ENCODE measurements at places on chromosomes 16 and 17. TPM values are rescaled to one million over a fixed set of nuclear protein-coding genes. Genes with fewer than 3 reads are reported as not detected.
A peak's percentile ranks its signal among the peaks of the same experiment; 100 is the strongest.

- DNase-seq = no peak
Measured at GRCh38 chr17:7042501-7043181, 1.3 kb downstream of the SLC16A11 start.

CDYL2 gene
- total RNA-seq = 1.7 TPM

HLF gene
- total RNA-seq = 12.9 TPM

ABCA3 gene
- 4.9 TPM for total RNA-seq

TMEM220 gene
- 4.9 TPM for total RNA-seq

TMC8 gene
- total RNA-seq = 7.8 TPM

KRT17 gene
- total RNA-seq = 13.0 TPM

- no peak for DNase-seq
Measured at GRCh38 chr16:892536-893255, 78.1 kb downstream of the LMF1 start.

- DNase-seq = no peak
Measured at GRCh38 chr16:86503830-86504229, 6.5 kb upstream of the FOXF1 start.

DNA sequence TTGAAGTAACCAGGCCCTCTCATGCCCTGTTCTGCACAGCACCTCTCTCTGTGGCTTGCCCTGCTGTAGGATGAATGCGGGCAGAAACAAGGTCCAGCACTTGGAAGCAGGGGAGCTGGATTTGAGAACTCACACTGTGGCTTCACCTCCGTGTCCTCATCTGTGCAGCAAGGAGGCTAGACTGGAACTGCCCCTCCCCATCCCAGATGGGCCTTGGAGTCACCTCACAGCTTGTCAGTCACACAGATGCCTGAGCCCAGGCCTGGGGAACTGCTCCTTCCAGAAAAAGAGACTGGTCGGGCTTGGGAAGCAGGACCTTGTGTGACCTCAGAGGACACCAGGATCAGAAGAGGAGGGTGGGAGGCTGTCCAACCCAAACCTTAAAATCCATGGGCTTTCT lies 180.8 kb downstream of the CCT6B start:
- DNase-seq = no peak

DNA sequence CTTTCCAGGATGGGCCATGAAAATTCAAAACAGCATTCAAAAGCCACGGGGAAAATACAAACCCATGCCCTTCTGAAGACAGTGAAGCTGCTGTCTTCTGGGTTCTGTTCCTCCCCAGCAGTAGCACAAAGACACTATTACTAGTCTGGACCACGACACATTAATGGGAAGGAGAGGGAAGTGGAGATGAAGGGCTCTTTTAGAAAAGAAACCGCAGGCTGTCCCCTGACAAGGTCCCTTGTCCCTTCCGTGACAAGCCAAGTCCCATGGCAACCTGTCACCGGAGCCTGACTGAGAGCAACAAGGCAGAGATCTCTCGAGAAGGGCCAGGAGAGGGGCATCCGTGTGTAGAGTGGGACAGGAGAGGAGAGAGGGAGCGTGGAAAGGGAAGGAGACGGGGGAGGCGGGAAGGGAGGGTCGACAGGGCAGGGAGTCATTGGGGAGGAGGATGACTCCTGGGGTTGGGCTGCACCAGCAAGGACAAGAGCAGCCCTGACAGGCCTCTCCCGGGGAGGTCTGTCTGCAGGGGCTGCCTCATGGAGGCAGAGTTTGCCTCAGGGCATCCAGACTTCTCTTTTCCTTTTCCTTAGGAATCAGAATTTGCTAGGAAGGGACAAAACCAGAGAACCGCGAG lies 436.2 kb downstream of the SLC39A11 start:
- DNase-seq = no peak

DNA sequence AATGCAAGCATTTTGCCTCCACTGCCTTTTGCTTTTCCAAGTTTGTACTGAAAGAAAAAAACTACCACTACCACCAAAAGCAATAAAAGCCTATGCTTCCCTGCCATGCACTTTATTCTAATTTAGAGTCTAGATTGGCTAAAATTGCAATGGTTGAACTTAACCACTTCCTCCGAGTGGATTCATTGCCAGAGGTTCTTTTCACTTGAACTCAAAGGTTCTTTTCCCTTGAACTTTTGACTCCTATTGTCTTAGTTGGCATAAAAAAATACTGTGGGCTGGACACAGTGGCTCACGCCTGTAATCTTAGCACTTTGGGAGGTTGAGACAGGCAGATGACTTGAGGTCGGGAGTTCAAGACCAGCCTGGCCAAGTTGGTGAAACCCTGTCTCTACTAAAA lies 319.8 kb upstream of the GOT2 start:
- DNase-seq = no peak

DNA sequence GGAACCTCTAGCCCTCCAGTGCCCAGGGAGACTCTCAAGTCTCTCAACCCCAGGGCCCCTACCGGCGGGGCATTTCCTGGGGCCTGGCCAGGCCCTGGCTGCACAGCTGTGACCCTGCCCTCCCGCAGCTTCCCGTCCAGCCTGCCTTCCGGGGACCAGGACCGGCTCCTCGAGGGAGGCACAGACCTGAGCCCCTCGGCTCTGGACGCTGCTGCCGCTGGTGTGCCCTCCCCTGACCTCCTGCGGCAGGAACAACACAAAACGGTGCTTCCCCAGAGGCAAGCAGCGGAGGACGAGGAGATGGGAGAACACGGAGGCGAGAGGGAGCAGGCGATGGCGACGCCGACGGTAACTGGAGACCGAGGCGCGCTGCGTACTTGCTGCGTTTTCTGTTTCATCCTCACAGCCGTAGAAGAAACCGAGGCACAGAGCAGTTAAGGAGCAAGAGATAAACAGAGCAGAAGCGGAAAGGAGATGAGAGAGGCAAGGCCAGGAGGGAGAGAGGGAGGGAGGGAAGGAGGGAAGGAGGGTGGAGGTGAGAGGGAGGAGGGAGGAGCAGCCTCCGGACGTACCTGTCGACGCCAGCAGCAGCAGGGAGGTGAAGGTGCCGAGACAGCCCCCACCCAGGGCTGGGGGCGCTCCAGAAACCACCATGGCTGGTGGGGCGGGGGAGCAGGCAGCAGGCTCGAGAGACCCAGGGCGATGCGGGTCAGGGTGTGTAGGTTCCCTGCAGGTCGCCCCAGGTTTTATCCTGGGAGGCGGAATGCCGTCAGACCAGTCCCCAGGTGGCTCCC lies at the start of gene PRSS22:
Gene PRSS22, minus strand, starts transcription at position 720 of the 794 bp plus-strand sequence. Its CDS starts 66 bp downstream, at position 654.
- DNase-seq = peak; percentile 87

DNA sequence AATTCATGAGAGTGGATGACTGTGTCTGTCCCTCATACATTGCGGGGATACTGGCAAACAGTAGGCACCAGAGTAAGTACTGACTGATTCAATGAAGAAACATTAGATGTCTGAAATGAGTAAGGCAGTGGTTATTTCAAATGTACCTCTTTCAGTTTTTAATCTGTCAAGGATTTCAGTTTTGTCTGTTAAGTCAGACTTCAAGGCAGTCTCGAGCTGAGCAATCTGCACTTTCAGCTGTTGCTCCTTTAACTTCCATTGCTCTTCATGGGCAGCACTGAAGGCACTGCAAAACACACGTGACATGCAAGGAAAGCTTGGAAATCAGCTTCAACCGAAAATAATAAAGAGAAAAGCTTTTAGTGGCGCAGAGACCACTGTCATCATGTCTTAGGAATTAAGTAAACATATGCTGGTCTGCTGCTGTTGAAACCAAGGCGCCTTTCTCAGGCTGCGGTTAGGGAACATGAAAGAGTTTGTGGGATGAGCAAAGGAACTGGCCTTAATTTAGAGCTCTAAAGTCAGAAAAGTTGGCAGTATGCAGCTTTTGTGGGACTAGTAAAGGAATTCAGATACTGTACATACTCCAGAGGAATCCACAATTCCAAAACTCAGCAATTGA lies 38.8 kb downstream of the RPGRIP1L start:
- DNase-seq = no peak

- DNase-seq = no peak
Measured at GRCh38 chr17:9465210-9465921, 110.3 kb downstream of the STX8 start.

DNA sequence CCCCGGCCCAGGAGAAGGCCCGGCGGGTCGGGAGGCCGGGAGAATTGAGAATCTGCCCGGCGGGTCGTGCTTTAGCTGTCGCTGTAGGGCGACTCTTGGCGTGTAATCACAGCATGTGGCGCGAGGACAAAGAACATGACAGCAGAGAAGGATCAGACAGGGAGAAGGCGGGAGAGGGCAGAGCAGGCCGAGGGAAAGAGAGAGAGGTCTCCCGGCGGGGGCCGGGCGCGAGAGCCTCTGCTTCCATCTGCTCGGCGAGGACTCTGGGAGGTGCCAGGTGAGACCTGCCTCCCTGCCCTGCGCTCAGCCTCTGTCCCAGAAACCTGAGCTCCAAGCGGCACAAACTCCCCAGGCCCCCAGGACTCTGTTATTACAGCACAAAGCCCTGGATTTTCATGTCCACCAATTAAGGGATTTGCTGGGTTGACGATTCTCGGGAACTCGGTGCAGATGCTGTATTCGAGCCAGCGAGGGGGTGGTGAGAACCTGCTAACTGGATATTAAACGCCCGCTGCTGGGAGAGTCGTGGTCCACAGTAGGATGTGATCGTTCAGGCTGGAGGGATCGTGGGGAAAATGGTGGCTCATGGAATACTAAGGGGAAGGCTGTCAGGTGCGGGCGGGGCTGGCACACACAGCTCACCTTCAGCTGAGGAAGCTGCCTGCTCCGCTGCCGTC lies 172.0 kb upstream of the CIBAR2 start:
- no peak for DNase-seq

KRT36 gene
- total RNA-seq = not detected

TMEM114 gene
- not detected for total RNA-seq

PIGQ gene
- total RNA-seq = 52.6 TPM

DNA sequence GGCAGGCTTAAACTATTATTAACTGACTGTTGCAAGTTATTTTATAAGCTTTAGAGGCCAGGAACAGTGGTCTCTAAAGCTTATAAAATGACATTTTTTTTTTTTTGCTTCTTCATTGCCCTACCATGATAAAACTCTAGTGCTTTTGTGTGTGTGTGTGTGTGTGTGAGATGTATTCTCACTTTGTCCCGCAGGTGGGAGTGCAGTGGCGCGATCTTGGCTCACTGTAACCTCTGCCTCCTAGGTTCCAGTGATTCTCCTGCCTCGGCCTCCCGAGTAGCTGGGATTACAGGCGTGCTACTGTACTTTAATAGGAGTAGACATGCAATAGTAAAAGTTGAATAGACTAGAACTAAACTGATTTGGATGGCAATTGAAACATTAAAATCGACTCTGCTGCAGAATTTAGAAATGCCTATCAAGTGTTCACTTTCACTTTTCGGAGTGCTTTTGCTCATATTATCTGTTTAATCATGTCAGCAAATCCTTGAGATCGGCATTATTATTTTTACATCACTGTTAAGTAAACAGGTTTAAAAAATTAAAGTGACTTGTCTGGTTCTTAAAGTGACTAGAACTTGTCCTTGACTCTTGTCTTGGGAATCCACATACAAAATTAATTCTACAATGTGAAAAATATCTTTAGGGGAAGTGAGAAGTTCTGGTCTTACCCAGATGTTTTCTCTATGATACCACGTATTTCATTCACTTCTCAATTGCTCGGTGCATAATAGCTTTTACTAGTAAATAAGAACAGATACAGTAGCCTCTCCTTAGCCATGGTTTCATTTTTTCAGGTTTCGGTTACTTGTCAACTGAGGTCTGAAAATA lies 8.4 kb upstream of the PCTP start:
- DNase-seq = no peak

TBC1D3I gene
- not detected for total RNA-seq

DNA sequence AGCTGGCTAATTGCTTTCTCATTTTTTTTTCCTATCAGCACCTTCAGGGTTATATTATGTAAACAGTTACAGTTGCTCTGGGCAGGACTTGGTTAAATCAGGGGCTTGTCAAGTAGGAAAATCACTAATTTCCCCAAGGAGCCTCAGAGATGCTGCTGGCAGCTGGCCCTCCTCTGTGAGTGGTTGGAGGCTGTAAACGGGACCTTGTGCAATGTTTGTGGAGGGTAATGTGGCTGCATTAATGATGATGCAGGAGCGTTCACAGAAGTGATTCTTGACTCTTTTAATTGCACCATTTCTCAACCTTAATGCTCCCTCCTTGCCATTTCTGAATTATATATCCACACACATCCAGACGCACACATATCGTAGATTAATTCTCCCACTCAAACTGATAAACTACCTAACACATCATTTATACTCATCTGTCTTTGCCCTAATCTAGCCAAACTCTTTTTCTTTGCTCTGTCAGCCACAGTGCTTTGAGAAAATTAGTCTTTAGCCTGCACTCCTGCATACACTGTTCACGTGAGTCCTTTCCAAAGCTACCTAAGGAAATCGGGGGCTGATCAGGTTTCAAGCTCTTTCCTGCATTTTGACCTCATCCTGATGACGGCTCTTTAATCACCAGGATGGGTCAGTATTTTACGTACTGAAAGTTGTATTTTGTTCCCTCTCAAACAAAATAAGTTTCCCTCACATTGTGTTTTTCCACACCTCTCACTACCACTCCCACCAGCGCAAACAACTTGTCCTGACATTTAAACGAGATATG lies 154.4 kb upstream of the PIRT start:
- no peak for DNase-seq

DNA sequence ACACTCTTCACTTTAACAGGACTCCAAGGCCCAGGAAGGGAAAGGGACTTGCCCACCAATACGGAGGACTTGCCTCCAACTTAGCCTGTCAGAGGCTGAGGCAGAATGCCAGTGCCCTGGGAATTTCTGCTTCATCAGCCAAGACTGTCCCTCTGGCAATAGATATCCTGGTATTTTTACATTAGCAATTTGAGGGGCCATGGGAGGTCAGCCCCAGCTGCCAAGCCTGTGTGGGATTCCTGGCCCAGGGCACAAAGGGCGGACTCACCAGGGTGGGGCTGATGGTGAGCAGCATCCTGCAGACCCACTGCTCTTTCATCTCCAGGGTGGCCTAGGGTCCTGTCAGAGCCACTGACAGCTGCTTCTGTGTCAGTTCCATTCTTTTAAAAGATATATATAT lies 78.3 kb upstream of the CIBAR2 start:
- DNase-seq = no peak

DNA sequence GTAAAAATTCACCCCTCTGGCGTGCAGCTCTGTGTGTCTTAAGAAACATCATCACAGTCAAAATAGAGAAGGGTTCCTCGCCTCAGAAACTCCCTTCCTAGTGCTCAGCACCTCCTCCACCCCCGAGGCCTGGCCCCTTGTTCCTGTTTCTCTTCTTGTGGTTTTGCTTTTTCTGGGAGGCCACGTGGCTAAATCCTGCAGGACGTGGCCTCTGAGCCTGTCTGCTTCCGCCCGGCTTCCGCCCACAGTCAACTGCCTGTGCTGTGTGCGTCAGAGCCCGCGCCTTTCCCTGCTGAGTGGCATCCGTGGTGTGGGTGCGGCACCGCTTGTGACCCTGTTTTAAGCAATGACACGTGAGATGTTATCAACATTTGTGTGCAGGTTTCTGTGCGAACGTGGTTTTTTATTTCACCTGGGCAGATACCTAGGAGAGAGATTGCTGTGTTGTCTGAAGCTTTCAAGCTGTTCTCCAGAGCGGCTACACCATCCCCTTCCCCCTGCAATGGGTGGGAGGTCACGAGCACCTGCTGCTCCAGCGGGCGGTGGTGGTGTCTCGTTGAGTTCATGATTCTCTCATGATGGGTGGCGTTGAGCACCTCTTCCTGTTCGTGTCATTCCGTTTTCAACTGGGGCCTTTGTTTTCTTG lies 21.7 kb downstream of the ACSF3 start:
- DNase-seq = peak; percentile 75
